Retina (tissue), 1 donor: ENCODE measurements at places on chromosomes 12 and 14.

DNA sequence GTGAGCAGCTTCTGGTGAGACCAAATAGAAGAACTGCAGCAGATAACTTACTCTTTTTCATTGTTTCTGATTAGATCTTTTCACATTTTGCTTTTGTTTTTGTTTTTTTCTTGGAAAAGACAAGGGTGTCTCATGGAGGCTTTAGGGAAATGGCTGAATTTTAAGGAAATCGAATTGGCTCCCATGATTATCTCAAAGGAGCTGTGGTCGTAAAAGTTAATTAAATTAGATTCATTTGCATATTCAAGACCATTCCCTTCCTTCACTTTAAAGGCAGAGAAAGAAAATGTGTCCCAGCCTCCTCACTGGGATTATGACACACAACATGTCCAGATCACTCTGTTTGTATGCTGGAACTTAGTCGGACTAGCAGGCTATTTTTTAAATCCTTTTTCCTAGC lies 106.4 kb upstream of the MDM1 start:
- DNase-seq, result no peak

DNA sequence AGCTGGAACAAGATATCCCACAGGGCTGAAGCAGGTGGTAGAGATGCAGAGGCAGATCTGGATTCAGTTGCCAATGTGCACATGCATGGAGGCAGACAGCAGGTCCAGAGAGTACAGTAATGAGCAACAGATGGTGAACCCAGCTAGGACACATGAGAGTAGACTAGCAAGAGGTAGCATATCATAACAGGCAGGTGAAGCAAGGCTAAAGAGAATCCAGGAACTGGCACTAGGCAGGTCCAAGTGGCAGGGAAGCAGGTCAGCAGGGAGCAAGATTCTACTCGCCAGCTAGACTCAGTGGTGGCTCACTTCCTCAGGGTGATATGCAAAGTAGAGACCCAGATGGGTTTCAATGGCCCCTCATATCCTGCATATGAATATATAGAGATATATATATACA lies 15.3 kb upstream of the MYF6 start:
- DNase-seq, result no peak

- DNase-seq, result no peak
Measured at GRCh38 chr12:53402871-53403270, 20.8 kb upstream of the AMHR2 start.

- peak; percentile 80 for DNase-seq
Measured at GRCh38 chr12:121443193-121443870, 43.4 kb downstream of the RNF34 start.

- DNase-seq, result no peak
Measured at GRCh38 chr14:78445275-78445674, 275.1 kb downstream of the NRXN3 start.

DNA sequence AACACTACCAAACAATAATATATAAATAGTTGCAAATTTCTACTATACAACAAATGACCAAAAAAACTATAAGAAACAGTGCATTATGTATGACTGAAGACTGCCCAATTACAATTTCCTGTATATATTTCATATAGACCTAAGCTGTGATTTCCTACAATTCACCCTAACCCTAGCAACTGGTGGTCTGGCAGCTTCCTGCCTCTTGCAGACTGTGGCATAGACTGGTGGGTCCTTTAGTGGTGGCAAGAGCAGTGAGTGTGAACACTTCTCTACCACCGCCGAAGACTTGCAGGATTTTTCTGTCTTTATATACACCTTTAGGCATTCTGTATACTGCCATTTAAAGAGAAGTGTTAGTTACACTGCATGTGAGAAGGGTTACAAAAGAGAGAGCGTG lies 43.6 kb upstream of the CMAS start:
- DNase-seq, result no peak

GRCh38 chr14:100222224-100223093 lies 16.5 kb upstream of the YY1 start:
- peak; percentile 19 for DNase-seq

GRCh38 chr12:1851151-1851701 lies 30.9 kb downstream of the LRTM2 start:
- no peak for DNase-seq

DNA sequence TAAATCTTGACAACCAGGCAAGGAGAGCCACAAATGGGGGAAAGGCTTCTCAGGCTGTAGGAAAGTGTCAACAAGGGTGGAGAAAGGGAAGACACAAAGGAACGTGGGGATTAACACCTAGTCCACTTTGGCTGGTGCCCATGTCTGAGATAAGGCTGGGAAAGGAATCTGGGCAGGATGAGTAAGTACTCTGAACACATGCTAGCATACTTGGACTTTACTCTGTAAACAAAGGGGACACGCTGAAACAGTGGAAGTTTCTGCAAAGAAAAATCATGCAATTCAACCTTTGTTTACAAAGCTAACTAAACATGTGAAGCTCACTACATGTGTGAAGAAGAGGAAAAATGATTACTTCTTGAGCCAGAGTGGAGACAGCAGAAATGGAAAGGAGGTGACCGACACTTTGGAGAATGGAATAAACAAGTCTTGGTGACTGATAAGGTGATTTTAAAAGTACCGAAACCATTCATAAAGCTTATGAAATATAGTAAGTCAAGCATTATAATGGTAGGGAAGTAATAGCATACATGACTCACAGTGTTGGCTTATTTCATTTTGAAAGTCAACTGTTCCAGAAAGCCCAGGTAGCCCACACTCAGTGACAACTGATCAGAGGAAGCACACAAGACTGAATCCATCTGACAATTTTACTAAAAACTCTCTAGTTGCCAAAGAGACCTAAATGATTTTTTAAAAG lies 13.2 kb downstream of the CPNE8 start:
- DNase-seq, result no peak

- DNase-seq, result no peak
Measured at GRCh38 chr12:104764225-104765091, 193.6 kb downstream of the SLC41A2 start.

DNA sequence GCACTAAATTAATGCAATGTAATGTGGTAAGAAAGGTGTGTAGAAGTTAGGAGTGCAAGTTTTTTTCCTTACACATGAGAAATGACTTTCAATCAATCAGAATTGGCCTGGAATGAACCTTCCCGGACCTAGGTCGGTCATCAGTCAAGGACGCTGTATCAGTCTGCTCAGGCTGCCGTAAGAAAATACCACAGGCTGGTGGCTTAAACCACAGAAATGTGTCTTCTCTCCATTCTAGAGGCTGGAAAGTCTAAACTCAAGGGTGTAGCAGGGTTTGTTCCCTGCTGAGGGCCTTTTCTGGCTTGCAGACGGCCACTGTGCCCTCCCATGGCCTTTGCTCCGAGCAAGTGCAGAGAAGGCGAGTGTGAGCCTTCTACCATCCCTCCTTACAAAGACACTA lies 86.6 kb upstream of the DYNC1H1 start:
- DNase-seq, result no peak

DNA sequence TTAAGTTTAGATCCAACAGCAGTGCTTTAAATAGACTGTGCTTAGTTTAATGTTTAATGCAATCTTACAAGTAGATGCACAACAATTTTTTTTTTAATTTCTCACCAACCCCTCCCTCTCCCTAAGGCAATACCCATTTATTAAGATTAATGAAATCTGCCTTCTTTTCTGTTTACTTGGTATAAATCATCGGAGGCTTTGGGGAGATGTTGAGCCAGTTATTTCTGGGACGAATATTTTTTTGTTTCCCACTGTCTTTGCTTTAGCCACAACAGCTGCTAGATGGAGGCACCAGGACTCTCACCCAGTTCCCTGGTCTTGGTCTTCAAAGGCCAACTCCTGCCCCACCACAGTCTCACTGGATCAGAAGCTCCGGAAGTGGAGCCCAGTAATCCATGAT lies 113.4 kb downstream of the PLXNC1 start:
- DNase-seq, result no peak

DNA sequence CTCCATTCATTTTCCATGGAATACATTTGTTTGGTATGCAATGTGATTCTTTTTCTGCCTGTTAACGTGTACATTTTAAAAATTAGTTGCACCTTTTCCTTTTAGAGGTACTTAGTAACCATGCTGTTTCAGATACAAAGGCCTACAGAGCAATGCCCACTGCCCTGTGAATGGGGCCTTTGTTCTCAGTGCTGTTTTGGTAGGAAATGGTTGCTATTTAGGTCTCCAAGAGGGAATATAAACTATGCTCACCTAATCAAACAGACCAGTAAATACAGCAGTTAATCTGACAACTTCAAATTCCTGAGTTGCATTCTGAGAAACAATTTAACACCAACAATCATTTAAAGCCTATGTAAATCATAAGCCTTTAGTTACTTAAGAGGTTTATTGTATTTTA lies 188.7 kb downstream of the BCAT1 start:
- DNase-seq, result no peak

GRCh38 chr12:54140588-54141388 lies 48.0 kb downstream of the SMUG1 start:
- no peak for DNase-seq

DNA sequence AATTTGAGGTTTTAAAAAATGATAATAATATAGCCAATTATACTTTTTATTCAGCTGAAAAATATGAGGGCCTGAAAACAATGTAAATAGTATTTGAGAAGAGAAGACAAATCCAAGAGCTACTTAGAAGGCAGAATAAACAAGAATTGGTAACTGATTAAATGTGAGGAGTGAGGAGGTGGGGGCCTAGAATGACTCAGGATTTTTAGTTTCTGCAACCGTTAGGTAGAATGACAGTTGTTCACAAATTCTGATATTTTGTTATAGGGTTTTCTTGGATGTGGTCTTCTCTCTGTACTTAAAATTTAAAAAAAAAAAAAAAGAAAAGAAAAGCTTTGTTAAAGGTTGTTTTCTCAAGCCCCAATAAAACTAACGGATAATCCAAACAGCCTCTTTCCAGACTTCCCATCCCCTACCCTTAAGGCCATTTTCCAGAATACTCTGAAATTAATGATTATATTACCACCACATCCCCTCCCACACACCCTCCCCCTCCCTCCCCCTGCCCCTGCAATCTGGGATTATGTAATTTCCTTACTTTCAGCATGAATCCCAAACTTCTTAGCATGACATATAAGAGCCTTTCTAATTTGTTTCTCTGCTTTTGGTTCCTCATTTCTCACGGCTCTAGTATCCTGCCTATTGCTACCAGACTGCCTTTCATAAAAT lies 50.4 kb downstream of the LRP6 start:
- no peak for DNase-seq

- no peak for DNase-seq
Measured at GRCh38 chr14:101394374-101394773, 166.9 kb upstream of the DIO3 start.

DNA sequence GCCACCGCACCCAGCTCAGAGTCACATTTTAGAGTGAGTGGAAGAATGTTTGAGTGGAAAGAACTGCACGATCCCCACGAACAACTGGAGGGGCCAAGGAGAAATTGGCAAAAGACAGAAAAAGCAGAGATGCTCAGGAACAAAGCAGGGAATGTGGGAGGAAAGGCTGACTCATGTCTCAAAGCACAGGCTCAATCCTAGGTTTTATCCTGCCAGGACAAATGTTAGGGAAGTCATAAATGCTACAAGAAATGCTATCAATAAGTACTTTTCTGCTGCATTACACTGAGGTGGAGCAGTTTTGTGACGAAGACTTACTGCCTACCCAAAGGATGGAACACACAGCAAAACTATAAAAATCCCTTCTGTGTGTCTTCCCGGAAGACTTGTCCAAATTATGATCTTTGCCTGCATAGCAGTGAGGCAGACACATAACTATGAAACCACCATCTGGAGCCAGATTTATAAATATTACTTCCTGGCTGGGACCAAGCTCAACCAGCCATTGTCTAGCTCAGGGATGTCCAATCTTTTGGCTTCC lies 26.7 kb downstream of the NIN start:
- DNase-seq, result no peak

- no peak for DNase-seq
Measured at GRCh38 chr14:79036441-79036840, 866.3 kb downstream of the NRXN3 start.

DNA sequence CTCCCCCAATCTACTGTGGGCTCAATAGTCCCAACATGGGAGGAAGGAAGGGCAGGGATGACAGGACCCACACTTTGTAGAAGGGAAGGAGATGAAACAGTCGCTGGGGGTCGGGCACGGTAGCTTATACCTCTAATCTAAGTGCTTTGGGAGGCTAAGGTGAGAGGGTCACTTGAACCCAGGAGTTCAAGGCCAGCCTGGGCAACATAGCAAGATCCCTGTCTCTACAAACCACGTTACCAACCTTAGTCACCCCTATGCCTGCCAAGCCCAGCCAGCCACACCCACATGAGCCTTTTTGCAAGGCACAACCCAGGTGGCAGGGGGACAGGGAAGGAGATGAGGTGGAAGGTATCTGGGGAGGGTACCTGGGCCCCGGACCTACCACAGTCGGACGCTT lies 31.7 kb downstream of the KDM2B start:
- DNase-seq, result no peak

GRCh38 chr14:73889376-73889775 lies 2.7 kb downstream of the ZNF410 start:
- DNase-seq, result no peak

DNA sequence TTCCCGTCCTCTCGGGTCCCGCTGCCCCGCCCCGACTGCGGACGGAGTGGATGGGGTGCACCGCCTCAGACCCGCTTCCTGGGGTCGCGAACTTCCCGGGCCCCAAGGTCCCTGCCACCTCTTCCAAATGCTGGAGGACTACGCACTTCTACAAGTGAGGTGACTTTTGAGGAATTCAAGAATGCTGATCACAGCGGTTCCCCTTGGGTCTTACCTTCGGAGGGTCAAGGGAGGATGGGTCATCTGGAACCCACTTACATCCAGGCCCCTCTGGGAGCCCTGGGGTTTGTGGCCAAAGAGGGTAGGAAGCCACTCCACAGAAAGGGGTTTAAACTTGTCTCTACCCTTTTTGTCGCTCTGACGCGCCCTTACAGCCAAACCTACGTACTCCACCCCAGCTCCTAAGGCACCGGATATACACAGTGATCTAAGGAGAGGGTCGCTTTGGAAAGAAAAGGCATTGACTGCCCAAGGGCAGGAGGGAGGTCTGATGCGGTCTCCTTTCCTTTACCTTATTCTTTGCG lies 532 bp upstream of the PRKD1 start:
- peak; percentile 74 for DNase-seq

DNA sequence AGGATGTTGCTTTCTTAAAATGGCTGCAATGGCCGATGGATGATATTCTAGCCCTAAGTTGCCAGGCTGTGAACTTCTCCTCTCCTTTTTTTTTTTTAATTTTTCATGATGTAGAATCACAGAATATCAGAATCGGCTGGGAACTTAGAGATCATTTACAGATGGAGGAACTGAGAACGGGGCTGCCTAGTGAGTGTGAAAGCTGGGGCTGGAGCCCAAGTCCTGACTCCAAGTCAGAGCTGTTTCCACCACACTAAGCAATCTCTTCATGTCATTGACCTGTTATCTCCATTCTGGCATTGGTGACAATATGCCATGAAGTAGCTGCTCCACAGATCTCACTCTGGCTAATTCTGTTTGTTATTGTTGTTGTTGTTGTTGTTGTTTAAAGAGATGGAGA lies 121.7 kb downstream of the SLC38A1 start:
- DNase-seq, result no peak

DNA sequence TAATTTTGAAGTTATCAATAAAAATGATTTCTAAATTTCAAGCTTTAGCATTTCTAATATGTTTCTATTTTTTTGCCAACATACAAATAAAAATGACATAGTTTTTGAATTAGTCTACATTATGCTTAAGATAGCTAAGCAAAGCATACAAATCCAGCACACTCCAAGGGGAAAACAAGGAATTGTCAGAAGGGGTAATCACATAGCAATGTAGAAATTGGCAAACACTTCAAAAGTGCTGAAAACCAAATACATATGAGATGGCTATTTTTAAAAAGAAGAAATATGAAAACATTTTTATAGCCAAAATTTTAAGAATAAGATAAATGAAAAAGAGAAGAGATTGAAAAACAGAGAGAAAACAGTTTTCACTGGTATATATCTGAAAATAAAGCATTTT lies 308.0 kb downstream of the SLC6A15 start:
- no peak for DNase-seq

- DNase-seq, result peak; percentile 63
Measured at GRCh38 chr14:58765418-58765831, 127.7 kb downstream of the DACT1 start.
